ENCODE measurements at places on chromosomes 11 and 22.

DNA sequence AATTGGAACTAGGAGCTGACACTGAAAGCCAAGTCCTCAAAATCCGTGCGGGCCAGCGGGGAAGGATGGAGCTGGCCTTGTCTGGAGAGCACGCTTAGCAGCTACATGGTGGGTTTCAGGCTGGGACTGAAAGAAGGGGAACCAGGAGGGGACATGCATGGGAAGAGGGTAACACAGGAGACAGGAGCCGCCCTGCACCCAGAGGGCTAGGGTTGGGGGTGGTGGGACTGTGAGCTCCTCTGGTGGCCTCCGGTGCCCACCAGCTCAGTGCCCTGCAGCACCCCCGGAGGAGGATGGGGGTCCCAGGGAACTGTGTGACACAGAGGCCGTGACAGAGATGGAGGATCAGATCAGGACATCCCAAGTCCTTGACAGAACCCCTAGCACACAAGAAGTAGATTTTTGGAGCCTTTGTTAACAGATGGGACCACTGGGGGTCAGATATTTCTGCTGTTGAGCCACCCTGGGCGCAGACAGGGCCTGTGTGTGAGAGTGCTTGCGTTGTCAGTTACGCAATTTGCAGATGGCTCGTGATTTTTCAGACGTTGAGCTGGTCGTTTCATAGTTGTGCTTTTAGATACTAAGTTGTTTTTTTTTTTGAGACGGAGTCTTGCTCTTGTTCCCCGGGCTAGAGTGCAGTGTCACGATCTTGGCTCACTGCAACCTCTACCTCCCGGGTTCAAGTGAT lies 21.3 kb upstream of the GRAMD4 start:
- DNase-seq: no peak

DNA sequence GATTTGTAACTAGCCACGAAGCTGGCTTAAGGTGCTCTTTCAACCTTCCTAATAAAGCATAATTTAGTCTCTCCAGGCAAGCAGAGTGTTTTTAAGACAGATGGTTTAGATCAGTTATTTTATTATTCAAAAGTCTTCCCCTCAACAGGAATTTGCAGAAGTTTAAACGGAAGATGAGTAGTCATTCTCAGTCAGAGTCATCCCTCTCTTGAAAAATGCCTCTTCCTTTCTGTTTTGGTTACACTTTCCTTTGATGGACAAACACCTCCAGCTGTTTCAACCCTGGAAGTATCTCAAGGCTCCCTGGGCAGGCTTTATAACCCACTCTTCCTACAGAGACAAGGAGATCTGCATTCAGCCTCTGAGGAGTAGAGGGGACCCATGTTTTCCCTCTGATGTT lies 60.3 kb upstream of the POU2AF2 start:
- no peak for DNase-seq

- DNase-seq: no peak
Measured at GRCh38 chr22:43293259-43293654, 49.9 kb downstream of the SCUBE1 start.

DNA sequence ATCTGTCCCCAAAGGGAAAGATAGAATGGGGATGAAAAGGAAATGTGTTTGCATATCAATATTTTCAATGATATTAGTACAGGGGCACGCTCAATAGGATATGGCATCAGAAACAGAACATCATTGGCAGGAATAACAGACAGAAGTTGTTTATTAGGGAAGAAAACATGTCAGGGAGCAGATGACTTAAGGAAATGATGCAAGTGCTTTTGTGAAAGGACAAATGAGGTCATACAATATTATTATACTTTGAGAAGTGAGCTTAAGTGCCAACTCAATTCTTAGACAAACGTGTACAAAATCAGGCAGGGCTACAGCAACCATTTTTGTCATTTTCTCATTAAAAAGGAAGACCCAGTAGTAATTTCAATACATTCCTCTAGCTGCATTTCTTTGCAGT lies 388.4 kb downstream of the SOX6 start:
- DNase-seq: no peak

DNA sequence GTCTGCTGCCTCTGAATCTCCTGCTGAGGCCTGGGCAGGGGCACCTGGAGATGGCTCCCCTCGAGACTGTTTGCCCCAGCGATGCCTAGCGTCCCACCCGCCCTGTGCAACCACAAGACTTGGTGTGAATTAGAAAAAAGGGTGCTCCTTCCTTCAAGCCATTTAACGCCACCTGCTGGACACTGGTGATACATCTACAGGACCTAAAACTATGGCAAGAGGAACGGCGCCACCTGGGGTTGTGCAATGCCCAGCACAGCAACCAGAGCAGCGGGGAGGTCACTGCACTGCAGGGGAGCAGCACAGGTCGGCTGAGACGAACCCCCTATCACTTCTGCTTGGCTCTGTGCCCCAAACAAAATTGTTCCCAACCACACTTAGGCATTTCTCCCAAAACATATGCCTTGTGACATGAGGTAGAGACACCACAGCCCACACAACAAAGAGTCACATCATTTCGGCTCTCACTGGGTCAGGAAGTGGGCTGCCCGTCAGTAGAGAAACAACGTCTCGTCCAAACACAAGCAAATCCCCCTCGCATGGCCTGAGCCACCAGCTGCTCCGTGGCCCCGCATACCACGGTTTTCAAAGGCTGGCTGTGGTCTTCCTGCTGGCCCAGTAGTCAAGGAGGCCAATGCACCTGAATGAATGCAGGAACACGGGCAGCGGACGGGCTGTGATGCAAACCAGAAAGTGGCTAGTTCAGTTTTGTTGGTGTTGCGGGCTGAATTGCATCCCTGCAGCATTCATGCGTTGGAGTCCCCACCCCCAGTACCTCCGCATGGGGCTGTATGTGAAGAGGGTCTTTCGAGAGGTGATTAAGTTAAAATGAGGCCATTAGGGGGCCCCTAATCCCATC lies 171.9 kb downstream of the SHANK2 start:
- peak; percentile 92 for DNase-seq

DNA sequence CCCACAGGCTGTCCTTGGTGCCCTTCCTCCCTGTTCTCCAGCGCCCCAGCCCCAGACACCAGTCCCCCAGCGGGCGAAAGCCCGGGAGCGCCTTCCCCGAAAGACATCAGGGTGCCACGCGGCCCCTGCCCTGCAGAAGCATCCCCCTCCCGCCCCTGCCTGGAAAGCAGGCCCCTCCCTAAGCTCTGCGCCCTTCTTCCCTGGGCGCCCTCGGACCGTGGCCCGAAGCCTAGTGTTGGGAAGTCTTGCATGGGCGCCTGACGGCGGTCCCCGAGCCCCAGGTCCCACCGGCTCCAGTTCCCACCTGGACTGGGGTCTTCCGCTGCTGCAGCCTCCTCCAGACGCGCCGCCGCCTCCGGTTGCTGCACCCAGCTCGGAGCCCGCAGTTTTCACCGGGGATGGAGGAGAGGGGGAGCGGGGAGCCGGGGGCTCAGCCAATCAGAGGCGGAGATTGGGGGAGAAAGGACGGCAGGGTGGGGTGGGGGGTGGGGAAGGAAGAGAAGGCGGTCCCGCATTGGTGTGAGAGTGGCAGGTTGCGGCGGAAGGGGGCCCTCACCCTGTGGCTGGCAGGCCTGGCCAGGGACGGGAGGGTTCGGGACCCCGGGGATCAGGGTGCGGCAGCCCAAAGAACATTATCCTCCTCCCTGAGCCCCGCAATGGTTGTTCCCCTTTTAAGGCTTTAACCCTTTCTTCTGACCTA lies at the start of gene THY1:
Gene THY1, minus strand, starts transcription at position 364 of the 700 bp plus-strand sequence. CDS start 2,267 bp downstream, outside the sequence.
- no peak for DNase-seq

DNA sequence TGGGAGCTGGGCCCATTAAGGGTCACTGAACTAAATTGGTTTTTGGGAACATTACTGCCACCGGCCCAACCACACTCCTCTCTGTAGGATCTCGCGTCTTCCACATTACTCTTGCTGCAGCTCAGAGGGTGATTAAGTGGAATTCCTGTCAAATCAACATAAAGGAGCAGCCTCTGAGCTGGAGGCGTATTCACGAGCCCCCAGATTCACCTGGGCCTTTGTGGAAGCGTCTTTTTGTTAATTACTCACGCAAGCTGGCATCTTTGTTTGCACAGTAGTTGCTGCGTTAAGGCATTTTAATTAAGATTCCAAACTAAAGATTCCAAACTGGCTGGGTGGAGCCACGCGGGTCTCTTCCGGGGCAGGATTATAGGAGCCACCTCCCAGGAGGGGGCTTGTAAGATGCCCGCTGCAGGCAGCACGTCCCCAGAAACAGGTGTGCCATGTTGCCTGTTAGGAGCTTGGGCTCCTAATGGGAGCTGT lies 21.5 kb upstream of the RFPL3 start:
- no peak for DNase-seq

DNA sequence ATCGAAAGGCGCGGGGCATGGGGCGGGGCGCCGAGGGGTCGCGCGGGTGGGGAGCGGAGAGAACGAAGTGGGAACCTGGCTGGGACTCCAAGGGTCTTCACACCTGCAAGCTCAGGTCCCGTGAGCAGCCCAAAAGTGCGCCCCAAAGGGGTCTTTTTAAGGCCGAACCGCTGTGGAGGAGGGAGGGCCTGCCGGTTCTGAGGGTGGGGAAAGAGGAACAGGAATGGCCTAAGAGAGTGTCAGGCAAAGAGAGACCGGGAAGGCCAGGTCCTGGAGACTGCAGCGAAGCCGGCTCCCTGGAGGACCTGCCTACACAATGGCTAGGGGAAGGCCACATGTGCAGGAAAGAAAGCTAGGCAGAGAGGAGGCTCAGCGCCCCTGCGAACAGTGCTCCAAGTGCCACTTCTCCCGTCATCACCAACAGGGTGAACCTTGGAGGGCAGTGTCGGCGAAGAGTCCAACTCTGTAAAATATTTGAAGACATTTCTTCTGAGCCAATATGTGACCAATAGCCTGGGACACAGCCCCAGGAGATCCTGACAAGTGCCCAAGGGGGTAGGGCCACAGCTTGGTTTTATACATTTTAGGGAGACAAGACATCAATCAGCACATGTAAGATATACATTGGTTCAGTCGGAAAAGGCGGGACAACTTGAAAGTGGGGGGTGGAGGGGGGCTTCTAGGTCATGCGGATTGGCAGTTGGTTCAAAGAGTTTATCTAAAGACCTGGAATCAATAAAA lies 710 bp upstream of the DGCR2 start:
- DNase-seq: peak; percentile 27

DNA sequence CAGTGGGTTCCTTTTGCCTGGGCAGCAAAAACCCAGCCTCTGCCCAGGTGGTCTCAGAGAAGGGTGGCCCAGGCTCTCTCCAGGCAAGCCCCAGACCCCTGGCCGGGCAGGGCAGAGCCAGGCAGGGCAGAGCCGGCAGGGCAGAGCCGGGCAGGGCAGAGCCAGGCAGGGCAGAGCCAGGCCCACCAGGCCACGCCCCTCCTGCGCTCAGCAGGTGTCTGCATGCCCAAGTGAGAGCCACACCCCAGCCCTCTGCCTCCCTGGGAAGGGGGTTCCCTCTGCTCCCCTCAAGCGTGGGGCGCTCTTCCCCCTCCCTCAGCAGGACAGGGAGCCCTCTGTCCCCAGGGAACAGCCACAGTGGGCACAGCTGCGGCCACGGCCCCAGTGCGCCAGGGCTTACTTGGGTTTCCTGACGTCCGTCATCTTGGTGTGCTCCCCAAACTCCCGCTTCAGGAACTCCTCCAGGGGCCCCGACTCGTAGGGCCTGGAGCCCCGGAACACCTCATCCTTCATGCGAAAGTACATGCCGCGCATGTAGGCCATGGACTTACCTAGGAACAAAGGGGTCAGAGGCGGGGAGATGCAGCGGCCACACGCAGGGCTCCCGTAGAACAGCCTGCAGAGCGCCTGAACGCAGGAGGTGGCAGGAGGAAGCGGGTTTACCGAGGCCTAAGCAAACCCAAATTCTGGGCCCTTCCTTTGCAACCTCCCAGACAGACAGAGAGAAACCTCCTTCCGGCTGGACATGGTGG lies 10.1 kb upstream of the BAIAP2L2 start:
- DNase-seq: no peak

DNA sequence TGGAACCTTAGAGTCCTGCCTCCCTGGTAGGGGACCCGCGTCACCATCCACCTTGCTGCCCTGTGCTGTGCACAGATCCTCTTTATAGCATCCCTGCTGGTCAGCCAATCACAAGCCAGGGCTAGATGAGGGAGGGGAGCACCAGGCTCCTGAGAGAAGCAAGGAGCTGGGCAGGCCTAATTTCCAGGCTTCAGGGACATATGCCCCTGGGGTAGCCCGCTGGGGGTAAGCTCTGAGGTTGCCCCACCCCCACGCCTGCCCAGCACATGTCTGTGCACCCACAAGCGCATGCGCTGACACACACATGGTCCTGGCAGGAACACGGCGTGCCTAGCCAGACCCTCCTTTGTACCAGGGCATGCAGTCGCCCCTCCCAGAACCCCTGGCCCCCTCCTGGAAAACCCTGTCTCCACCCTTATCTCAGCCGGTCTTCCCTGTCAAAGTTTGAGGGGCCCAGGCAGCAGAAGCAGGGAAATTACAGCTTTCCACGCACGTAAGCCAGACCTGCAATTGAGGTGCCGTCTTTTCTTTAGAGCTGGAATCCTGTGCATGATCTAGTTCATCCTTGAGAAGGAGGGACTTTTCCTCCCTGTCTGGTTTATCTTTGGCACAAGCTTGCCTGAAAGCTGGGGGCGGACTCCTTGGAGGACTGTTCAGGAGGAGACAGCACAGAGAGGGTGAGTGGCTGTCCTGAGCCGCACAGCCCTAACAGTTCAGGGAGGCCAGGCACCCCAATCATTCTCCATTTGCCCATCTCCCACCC lies 2.1 kb downstream of the SSTR3 start:
- no peak for DNase-seq

DNA sequence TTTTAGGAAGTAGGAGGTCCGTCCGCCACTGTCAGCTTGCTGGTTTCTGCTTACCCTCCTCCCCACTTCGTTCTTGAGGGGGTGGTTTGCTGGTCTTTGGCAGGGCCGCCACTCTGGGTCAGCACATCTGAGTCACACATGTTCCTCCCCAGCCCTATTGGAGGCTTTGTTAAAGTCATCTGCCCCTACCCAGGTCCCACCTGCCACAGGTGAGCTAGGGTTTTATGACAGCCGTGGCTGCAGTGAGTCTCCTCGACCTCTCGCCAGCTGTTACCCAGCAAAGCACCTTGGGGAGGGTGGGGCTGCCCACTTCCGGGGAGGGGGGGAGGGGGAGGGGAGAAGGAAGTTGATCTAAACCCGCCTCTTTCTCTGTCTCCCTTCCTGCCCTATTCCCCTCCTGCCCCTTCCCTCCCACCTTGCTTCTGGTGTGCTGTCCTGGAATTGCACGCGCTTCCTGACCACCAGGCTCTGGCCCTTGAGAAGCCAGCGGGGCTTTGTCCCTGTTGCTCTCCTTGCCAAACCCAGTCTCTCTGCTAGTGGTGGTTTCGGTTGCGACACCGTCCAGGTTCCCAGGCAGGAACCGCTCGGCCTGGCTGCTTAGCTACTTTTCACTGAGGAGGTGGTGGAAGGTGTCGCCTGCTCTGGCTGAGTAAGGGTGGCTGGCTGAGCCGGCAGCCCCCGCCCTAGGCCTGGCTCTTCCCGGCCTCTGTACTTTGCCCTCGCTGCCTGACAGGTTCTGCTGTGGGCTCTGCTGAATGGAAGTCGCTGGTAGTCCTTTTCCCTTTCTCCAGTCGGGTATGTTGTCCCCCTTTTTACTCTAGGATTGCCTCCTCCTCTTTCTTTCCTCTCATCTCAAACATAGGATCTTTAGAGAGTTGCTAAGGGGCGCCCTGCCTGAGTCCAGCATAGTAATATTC lies 28.5 kb downstream of the RCOR2 start:
- DNase-seq: peak; percentile 77

Measured in T47D (cell line).